ENCODE measurements at places on chromosomes 5 and 9.
A peak's percentile ranks its signal among the peaks of the same experiment; 100 is the strongest.

DNA sequence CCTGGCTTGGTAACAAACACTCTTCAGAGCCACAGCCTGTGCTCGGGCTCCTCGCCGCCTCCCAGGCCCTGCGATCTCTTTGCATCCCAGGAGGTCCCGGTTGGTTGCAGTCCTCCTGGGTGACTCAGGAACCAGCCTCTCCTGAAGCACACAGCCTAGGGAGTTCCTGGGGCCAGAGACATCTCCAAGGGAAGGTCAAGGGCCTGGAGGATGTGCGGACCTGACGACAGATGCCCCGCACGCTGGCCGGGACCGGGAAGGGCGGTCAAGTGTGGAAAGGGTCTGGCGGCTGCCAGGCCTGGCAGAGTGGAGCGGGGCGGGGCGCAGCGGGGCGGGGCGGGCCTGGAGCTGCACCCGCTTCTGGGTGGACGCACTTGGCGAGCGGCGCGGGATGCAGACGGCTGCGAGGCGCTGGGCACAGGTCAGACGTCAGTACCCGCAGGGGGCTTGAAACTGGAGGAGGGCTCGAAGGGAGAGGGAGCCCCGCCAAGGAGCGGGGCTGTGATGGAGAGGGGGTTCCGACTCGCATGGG is 45.0 kb upstream of the PRSS3 start:
- no peak for DNase-seq

DNA sequence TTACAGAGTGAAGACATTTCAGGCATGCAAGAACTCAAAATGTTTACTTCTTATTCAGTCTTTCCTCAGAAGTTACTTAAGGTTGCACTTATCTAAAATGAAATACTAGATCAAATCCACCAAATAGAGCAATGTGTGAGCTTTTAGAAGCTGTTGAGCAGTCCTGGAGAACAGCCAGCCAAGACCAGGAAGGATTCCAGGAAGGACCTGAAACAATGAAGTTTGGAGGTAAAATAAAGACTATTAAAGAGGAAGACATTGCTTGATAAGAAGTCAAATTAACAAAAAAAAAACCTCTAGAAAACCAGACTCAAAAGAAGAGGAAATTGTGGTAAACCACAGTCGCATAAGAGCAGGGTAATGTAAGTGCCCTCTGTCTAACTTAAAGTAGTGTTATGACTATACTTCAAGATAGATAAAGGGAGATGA is 156.2 kb upstream of the S1PR3 start:
- DNase-seq: no peak

GRCh38 chr9:121890746-121891145 is 202.4 kb downstream of the TTLL11 start:
- DNase-seq: no peak

GRCh38 chr9:77016121-77016525 is 3.3 kb upstream of the FOXB2 start:
- no peak for DNase-seq

GRCh38 chr9:2016408-2017330 is 1.5 kb downstream of the SMARCA2 start:
- peak; percentile 82 for DNase-seq

DNA sequence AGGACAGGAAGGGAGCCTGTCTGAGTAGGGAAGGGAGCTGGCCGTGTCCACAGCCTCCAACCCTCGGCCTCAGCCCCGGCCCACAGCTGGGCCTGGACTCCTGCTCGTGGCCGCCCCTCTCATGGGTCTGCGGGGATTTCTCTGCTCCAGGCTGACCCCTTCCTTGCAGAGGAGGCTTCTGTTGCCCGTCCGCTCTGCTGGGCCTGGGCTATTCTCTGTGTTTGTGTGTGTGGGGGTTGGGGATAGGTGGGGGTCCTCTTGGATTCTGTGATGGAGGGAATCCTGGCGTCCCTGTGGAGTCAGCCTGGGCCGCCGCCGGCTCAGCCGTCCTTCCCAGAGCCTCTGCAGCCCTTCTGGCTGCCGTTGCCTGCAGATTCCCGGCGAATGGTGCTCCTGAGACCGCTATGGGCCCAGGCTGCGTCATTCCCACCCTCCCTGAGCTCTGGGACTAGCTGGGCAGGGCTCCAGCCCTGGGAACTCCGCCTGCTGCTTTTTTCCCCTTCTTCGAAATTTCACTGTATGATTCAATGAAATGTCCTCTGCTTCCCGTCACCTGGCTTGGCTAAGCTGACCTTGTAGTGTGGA is 64.2 kb downstream of the FGF18 start:
- DNase-seq: no peak

DNA sequence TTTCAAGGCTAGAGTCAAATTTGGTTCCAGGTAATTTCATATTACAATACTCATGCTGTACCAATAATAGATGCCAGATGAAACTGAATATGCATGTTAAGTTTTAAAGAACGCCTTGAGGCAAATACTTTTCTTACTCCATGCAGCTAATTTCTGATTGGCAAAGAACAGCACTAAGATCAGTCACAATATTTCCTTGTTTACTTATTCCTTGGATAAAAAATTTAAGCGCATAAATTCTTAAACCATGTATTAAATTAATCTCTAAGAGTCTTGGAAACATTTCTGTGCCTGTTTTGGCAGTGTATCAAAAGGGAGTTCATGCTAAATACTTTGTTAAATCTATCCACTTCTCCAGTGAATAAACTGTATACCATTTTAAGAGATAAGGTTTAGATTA is 173.5 kb downstream of the SLC12A2 start:
- DNase-seq: no peak

DNA sequence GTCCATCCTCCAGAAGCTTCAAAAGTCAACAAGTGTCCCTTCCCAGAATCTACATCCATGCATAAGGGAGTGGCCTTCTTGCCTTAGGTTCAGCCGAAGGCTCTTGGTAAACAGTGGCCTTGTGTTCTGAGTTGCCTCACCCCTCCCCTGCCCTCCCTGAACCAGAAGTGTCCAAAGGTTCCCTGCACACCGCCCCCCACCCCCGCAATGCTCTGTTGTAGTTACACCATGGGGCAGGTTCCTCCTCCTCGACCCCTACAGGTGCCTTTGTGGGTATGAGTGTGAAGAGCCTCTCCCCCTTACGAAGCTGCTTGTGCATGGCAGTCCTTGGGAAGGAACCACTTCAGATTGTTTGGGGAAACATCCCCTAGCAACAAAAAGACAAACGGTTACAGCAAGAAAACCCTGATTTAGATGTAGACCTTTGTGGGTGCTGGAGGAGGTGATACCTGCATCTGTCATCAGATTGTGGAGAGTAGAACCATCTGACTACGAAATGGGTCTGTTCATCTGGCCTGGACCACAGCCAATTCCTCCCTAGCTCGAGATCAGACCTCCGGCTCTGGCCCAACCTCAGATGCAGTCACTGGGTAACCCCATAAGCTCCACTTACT is 7.1 kb downstream of the SPACA9 start:
- no peak for DNase-seq

DNA sequence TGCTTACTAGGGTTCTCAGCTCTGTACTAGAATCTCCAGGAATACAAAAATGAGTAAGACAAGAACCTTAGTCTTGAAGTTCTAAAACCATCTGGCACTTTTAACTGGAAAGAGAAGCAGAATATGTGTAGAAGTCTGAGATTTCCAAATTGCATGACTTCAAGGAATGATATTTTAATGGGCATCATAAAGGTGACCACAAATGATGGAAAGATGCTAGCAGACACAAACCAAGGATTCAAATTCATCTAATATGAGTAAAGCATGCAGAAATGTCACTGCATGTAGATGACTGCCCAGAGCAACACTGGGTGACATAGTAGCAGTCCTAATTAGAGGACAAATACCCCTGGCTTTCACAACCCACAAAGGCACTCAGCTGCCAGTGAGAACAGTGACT is 117.2 kb downstream of the RPS23 start:
- no peak for DNase-seq

GRCh38 chr9:78592811-78593210 is 295.9 kb downstream of the PSAT1 start:
- no peak for DNase-seq

DNA sequence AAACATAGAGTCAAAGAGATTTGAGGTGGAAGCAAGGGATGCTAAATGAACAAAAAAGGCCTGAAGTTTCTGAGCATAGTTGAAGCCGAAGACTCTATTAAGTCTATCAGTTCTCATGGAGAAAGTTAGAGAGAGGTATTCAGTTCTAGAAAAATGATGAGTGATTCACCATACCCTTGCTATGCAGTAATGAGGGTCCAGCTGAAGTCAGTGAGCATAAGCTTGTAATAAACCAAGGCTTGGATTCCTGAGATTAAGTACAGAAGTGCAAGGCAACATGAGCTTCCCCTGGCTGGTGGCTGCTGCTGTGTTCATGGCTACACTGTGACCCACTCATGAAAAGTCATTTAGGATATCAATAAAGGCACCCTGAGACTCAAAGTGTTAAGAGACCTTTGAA is 129.7 kb upstream of the MTAP start:
- no peak for DNase-seq

GRCh38 chr9:132077881-132078698 is 1.6 kb downstream of the MED27 start:
- no peak for DNase-seq

DNA sequence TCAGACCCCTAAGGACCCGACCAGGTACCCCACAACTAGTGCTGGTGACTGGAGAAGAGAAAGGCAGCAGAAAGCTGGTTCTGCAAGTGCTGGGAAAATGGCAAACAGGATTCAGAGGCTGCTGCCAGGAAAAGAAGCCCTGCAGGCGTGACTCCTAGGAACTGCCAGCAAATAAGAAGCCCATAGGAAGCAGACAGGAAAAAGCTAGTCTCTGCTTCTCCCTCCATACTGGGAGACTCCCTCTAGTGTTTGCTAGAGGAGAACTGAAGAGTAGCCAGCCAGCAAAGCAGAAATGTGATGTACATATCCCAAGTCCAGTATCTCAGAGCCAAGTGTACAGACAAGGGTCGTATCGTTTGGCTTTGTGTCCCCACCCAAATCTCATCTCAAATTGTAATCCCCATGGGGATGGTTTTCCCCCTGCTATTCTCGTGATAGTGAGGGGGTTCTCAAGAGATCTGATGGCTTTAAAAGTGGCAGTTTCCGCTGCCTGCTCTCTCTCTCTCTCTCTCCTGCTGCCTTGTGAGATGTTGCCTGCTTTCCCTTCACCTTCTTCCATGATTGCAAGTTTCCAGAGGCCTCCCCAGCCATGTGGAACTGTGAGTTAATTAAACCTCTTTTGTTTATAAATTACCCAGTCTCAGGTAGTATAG is 38.1 kb upstream of the TUSC1 start:
- peak; percentile 43 for DNase-seq

DNA sequence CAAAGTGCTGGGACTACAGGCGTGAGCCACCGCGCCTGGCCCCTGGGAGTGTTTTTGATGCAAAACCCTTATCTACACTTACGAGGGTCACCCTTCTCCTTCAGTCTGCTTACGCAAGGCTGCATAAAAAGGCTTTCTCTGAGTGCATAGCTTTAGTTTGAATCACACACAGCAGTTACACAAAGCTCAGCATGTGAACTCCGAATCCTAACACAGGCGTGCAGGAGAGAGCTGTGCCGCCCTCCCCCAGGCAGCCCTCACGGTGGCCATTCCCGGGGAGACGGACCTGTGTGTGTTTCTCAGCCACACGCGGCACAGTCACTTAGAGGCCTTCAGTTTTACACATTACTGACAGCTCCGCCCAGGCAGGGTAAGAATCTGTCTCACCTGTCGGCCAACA is 26.7 kb downstream of the EXD3 start:
- DNase-seq: no peak

DNA sequence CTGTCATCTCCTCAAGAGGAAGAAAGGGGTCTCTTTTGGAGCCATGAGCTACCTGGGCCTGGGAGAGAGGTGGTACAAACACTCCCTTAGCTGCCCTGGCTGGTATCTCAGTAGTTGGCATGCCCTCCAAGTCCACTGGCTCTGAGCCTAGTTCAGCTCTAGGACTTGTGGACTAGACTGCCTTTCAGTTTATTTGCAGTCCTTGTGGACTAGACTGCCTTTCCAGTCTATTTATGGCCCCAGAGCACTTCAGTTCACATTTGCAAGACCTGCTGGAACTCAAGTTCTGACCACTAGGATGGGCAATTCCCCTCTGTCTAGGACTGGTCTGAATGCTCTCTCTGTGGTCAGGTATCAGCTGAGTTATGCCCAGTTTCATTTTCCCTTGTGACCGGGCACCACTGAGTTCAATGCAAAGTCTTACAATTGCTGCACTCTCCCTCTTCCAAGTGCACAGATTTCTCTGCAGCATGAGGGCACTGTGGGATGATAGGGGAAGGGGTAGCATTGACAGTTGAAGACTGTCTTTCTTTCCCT is 1019.0 kb downstream of the TAF11L14 start:
- no peak for DNase-seq
